Left renal pelvis (tissue), 4 donors: ENCODE measurements at places on chromosomes 11 and 22. TPM values are rescaled to one million over a fixed set of nuclear protein-coding genes. Genes with fewer than 3 reads are reported as not detected.

The MS4A12 gene
- not detected for polyA plus RNA-seq

The OR51B2 gene
- polyA plus RNA-seq = not detected

The MS4A6E gene
- polyA plus RNA-seq = not detected

The VWA5A gene
- polyA plus RNA-seq = 13.1 TPM

The KCNQ1 gene
- 10.5 TPM for polyA plus RNA-seq
